Neural progenitor cell (in vitro differentiated cells): ENCODE measurements at places on chromosomes 2 and 18. TPM values are rescaled to one million over a fixed set of nuclear protein-coding genes. Genes with fewer than 3 reads are reported as not detected.

DNA sequence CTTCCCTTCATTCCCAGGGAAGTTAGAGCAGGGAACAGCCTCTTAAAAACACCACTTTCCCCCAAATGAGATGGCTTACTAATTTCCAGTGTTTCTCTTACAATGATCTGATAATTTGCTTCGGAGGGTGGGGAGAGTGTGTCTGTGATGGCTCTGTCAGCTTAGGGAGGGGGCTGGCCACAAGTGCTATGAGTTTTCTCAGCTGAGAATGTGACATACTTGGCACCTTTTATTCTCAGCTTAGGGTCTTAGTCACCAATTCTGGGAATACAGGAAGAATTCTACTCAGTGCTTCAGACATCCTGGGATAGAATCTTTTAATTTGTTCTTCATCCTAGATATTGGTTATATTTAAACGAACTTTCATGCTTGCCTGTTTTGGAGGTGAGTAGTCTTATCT, 64.4 kb downstream of the AOX1 start:
- peaks cover 16% of the 10 kb centered on the region for H3K4me1 ChIP-seq
- no peaks in the 10 kb centered on the region for H3K27me3 ChIP-seq
- no peak overlapping the region for H3K4me3 ChIP-seq
- no peaks in the 10 kb centered on the region for H3K36me3 ChIP-seq
- no peak overlapping the region for H3K27ac ChIP-seq

GRCh38 chr18:67582488-67582887, 66.0 kb upstream of the DSEL start:
- no peaks in the 10 kb centered on the region for H3K4me1 ChIP-seq
- DNase-seq, result no peak
- H3K36me3 ChIP-seq, result no peaks in the 10 kb centered on the region
- H3K27ac ChIP-seq, result no peak overlapping the region

GRCh38 chr2:216648105-216648504, 14.9 kb downstream of the IGFBP2 start:
- no peak for DNase-seq
- no peaks in the 10 kb centered on the region for H3K27me3 ChIP-seq
- H3K4me3 ChIP-seq, result no peak overlapping the region
- peaks cover 5% of the 10 kb centered on the region for H3K36me3 ChIP-seq

DNA sequence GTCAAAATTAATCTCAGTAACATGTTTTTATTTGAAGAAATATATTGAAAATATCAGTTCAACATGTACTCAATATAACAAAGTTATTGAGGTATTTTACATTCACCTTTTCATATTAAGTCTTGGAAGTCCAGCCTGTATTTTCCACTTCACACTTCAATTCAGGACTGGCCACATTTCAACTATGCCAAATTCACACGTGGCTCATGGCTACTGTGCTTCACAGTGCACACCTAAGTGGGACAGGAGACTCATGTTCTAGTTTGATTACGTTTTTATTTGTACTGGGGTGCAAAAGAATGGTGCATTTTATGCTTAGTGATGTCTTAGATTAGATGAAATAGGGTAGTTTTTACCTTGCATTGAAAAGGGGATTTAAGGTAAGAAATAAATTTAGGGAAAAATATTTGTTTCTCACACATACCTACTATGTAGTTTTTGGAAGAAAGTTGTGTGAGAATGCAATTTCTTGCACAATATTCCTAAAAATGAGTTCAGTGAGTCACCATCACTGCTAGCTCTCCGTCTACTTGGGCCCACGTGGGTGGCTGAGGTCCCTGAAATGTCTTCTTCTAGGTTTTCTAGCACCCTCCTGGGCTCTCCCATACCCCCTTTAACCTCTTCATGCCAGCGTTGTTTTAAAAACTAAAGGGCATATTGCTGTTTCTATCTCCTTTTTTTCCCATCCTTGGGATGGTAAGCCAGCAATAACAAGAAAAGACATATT, 87.0 kb downstream of the ST6GAL2 start:
- H3K27ac ChIP-seq, result no peak overlapping the region
- peaks cover 57% of the 10 kb centered on the region for H3K27me3 ChIP-seq
- no peak overlapping the region for H3K4me3 ChIP-seq
- H3K36me3 ChIP-seq, result no peaks in the 10 kb centered on the region
- peaks cover 9% of the 10 kb centered on the region for H3K4me1 ChIP-seq
- no peak for DNase-seq

- peaks cover 10% of the 10 kb centered on the region for H3K4me1 ChIP-seq
- DNase-seq, result peak; percentile 16
- H3K4me3 ChIP-seq, result peak overlapping the region; percentile 77
Observed at GRCh38 chr2:71130905-71131244, 441 bp downstream of the MPHOSPH10 start.

DNA sequence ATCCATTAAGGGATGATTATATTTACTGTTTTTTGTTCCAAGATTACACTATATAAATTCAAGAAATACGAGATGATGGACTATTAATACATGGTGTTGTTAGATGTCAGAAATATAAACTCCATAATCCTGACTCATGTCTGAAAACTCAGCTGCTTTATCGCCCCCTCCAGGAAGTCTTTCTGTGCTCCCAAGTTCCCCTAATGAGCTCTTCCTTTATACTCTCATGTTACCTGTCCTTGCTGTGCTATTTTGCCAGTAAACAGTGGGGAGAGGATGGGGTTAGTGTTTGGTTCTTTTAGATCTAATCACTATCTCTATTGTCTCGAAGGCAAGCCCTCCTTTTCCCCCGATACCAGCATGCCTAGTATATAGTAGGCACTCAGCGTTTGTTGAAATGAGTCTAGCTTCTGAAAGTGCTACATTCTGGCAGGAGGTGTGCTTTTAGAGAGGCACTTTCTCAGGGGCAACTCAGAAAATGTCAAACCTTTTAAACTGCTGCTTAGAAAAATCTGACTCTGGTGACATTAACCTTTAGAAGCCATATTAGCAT, 21.4 kb upstream of the BARD1 start:
- no peak overlapping the region for H3K4me3 ChIP-seq
- no peaks in the 10 kb centered on the region for H3K36me3 ChIP-seq
- peak; percentile 27 for DNase-seq
- H3K4me1 ChIP-seq, result no peaks in the 10 kb centered on the region

RFX8 gene
- 0.12 and 0.37 TPM in 2 replicates for total RNA-seq

SPATA3 gene
- not detected in 2 replicates for total RNA-seq

DNA sequence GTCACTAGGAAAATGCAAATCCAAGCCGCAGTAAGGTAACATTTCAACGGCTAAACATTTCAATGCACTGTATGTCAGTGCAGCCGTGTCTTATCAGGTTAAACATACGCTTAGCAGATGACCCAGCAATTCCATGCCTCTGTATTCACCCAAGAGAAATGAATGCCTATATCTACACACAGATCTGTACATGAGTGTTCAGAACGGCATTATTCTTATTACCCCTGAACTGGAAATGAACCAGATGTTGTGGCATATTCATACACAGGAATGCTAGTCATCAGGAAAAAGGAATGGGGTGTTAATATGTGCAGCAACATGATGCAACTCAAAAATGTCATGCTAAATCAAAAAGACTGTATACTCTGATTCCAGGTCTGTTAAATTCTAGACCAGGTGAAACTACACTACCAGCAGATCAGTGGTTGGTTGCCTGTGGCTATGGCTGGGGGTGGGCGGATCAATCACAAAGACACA, 80.4 kb upstream of the RPL31 start:
- H3K4me3 ChIP-seq, result no peak overlapping the region
- H3K36me3 ChIP-seq, result no peaks in the 10 kb centered on the region
- no peak overlapping the region for H3K27ac ChIP-seq
- no peak for DNase-seq
- no peaks in the 10 kb centered on the region for H3K4me1 ChIP-seq

EGR4 gene
- 0.40 TPM in 1 of 2 replicates, not detected in the other for total RNA-seq

GRCh38 chr2:31940920-31941319, 69.9 kb downstream of the MEMO1 start:
- H3K36me3 ChIP-seq, result no peaks in the 10 kb centered on the region
- H3K4me3 ChIP-seq, result no peak overlapping the region
- H3K27ac ChIP-seq, result no peak overlapping the region
- H3K27me3 ChIP-seq, result no peaks in the 10 kb centered on the region
- DNase-seq, result no peak
- H3K4me1 ChIP-seq, result no peaks in the 10 kb centered on the region

BOK gene
- total RNA-seq, result 2.0 and 5.5 TPM in 2 replicates

- no peaks in the 10 kb centered on the region for H3K36me3 ChIP-seq
- no peaks in the 10 kb centered on the region for H3K27me3 ChIP-seq
- H3K4me1 ChIP-seq, result peaks cover 10% of the 10 kb centered on the region
- H3K27ac ChIP-seq, result no peak overlapping the region
- DNase-seq, result no peak
Observed at GRCh38 chr2:44184106-44184505, 15.4 kb downstream of the PPM1B start.

DNA sequence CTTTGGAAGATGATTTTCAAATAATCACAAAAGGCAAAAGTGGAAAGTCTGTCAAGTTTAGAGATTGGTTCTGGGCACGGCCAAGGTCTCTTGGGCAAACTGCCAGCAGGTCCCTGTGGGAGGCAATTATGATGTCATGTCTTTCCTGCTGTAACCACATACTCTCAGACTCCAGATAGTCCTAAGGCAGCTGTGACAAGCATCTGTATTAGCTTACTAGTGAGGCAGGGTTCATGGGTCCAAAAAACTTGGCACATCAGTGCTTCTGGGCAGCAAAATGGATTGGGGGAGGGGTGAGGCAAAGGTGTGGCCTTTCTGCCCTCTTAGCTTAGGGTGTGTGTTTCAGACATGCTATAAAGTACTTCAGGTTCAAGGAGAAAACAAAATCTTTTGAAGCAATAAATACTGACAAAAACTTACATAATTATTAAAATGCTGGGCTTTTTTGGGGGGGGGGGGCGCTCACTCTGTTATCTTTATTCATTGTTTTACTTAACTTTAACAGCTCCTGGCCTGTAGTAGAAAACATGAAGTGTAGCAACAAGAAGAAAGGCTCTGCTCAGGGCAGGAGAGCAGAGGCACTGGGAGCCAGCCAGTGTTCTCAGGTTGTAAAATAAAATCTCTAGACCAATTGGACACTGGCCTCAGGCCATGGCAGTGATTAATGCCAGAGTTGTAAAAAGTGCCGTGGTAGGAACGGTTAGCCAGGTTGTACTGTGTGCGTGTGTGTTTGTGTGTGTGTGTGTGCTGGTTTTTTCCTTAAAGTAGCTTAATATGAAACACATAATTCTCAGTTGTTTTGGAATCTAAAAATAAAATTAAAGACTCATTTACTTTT, 14.3 kb upstream of the TANC1 start:
- H3K4me1 ChIP-seq, result no peaks in the 10 kb centered on the region
- no peaks in the 10 kb centered on the region for H3K36me3 ChIP-seq
- no peak for DNase-seq
- no peak overlapping the region for H3K27ac ChIP-seq
- H3K27me3 ChIP-seq, result peaks cover 9% of the 10 kb centered on the region

L3MBTL4 gene
- 0.31 and 0.34 TPM in 2 replicates for total RNA-seq

GRCh38 chr2:16063955-16064633, 123.7 kb downstream of the MYCN start:
- no peak overlapping the region for H3K4me3 ChIP-seq
- H3K36me3 ChIP-seq, result no peaks in the 10 kb centered on the region
- no peaks in the 10 kb centered on the region for H3K27me3 ChIP-seq
- no peak for DNase-seq

DNA sequence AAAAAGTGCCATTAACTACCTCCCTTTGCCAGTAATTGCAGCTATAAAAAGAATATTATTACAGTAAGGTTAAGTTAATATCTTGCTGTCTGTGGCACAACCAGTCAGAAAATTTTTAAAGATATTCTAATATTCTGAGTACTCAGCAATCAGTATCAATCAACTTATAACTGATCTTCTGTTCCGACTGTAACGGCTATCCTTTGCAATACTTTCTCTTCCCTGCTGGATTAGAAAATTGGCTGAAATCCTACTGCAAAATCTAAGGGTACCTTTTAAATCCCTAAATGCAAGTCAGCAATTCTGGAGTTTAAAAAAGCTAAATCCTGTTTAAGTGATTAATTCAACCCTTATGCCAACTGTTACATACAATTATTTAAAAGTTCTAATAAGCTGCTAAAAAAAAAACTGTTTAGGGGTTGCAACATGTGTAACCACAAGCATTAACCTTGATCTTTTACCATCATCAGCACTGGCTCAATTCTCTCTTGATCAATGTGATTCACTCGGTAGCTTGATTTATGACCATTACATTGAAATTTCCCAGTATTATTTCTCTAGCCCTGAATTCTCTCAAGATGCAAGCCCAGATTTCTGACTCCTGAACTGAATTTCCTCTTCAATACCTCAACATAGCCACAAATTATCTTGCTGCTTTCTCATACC, 20.5 kb downstream of the GAREM1 start:
- no peaks in the 10 kb centered on the region for H3K36me3 ChIP-seq
- peaks cover 6% of the 10 kb centered on the region for H3K4me1 ChIP-seq
- no peaks in the 10 kb centered on the region for H3K27me3 ChIP-seq
- no peak overlapping the region for H3K27ac ChIP-seq
- no peak for DNase-seq
